Activated naive CD4-positive, alpha-beta T cell treated with Interleukin-2 at 50 U/mL for 16 hours (primary cell): ENCODE measurements at places on chromosomes 5 and 9.

DNA sequence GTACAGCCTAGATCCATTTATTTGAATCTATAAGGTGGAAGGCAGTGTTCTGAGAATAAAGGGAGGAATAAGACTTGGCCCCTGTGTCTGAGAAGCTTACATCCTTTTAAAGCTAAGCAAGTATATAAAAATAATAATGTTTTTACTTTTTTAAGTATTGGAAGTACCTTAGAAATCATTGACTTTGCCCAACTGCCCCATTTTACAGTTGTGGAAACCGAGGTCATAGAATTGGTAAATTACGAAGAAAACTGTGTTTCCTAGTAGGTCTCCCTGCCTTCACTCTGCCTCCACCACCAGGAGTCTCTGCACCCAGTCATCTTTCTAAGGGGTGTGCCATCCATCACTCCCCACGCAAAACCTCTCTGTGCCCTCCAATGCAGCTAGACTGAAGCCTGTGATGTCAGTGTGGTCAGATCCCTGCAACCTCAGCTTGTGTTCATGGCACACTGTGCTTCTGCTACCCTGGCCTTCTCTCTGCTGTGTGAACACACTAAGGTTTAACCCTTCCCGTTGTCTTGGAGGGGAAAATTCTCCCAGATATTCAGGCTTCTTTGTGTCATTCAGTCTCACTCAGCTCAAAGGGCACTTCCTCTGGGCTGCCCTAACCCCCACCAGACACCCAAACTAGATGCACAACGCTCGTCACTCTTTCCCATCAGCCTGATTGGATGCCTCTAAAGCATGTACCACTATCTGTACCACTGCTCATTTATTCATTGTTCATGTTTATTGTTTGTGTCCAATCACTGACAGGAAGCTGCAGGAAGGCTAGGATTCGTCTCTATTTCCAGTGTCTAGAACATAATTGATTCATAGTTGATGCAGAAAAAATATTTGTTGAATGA lies 18.2 kb downstream of the ADRB2 start:
- DNase-seq, result peak; percentile 38

GRCh38 chr9:134848504-134848903 lies 32.1 kb upstream of the FCN2 start:
- no peak for DNase-seq

GRCh38 chr9:93898502-93899426 lies 56.4 kb downstream of the BARX1 start:
- no peak for DNase-seq

GRCh38 chr9:135705376-135705775 lies 3.4 kb downstream of the KCNT1 start:
- DNase-seq, result no peak

GRCh38 chr5:158777647-158778350 lies 321.9 kb downstream of the EBF1 start:
- DNase-seq, result no peak

- peak; percentile 49 for DNase-seq
Observed at GRCh38 chr9:133532937-133533668, 1.4 kb upstream of the ADAMTSL2 start.

- DNase-seq, result no peak
Observed at GRCh38 chr5:17860660-17861315, 226.5 kb downstream of the TAF11L14 start.

- no peak for DNase-seq
Observed at GRCh38 chr5:176731506-176732160, 78.7 kb upstream of the UNC5A start.

DNA sequence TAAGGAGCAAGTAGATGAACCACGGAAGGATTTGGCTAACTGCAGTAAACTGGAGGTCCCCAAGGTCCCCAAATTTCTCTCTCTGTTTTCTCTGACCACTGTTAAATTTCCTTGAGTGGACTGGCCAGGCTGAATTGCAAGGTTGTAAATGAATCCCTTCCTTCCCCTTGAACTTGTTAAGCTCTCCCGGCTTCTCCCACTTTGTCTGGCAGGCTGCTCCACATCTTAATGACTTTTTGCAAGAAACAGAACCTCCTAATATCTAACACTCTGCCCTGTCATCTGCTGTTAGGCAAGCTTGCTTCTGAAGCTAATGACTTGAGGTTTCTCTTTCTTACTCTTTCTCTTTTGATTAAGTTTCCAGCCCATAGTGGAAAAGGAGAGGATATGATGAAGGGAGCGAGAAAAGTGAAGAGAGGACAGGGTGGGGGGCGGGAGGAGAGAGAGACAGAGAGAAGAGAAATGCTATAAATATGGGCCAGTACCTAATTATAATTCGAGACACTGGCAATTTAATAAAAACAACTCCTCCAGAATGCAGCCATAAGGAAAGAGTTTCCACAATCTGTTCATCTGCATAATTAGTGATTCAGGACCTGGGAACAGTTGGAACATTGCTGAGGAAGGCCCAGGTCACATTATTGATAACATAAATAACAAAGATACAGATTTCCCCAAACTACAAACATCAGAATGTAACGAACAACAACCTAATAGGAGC lies 437.3 kb upstream of the MPDZ start:
- no peak for DNase-seq

DNA sequence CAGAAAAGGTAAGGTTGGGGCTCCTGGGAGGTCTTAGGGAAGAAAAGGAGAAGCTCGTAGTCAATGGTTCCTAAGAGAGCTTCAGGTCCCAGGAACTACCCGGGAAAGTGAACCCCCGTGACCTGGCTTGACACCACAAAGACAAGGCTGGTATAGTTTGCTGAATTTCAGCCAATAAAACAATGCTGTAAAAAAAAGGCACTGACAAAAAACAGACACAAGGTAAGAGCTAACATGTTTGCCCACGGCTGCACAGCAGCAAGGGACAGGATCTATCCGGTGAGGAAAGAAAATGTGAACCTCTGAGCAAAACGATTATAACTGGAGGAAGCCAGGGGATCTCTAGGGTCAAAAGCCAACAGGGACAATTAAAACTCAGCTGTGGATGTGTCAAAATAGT lies 17.1 kb downstream of the SLIT3 start:
- no peak for DNase-seq

DNA sequence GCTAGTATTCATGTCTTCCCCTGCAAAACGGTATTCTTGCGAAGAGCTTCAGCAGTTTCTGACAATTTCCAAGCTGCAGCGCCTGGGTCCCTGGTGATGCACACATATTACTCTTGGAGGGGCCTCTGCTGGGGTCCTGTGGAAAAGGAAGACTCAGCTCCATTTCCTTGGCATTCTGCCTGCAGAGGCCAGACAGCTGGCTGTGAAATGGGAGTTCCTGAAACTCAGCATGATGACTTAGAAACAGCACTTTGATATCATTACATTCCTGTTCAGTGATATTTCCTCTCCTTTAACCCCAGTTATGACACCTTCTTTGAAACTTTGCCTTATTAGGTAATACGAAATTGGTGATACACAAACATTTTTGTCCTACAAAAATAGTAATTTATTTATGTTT lies 98.5 kb downstream of the APBA1 start:
- DNase-seq, result no peak

GRCh38 chr5:76535577-76535976 lies 87.6 kb downstream of the F2RL2 start:
- DNase-seq, result no peak

DNA sequence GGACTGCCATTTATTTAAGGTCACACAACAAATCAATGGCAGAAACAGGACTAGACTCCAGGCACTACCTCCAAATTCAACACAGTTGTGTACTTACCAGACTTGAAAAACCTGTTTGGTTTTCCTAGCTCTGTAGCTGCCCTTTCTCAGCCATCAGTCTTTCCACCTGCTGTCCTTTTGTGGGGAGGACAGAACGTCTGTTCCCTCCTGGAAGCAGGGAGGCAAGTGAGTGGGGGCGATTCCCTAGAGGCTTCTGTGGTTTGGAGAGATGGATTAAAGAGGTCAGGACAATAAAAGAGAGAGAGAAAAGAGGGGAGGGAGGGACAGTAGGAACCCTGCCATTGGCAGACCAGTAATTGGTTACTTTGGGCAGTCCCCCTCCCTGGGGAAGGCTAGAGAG lies 14.7 kb downstream of the ASTN2 start:
- no peak for DNase-seq

- DNase-seq, result no peak
Observed at GRCh38 chr5:88404405-88404804, 135.8 kb upstream of the TMEM161B start.

GRCh38 chr9:136485049-136486045 lies 2.5 kb upstream of the SEC16A start:
- peak; percentile 85 for DNase-seq

DNA sequence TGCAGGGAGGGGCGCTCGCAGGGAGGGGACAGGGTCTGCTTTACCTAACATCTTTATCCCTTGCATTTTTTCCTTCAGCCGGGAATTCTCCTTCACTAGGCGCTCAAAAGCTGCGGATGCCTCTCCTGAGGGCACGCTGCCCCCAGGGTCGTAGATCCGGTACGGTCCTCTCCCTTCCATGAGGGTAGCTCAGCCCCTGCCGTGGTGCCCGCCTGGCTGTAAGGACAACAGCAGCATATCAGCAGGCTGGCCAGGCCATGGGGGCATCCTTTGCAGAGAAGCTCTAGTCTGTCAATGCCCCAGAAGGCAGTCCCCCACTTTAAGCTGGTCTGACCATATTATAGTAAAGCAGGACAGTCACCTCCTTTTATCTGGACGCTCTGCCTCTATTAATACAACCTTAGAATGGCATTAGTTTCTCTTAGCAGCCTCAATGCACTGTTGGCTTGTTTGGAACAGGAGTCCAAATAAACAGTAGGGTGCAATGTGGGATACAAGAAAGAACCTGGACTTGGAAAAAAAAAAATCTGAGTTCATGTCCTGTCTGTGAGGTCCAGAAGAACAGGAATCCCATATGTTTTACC lies 15.8 kb downstream of the TNIP1 start:
- DNase-seq, result no peak
